ENCODE measurements at places on chromosomes 11 and 22.

- peak; percentile 3 for DNase-seq
Measured at GRCh38 chr11:8071616-8072581, 9.1 kb upstream of the TUB start.

DNA sequence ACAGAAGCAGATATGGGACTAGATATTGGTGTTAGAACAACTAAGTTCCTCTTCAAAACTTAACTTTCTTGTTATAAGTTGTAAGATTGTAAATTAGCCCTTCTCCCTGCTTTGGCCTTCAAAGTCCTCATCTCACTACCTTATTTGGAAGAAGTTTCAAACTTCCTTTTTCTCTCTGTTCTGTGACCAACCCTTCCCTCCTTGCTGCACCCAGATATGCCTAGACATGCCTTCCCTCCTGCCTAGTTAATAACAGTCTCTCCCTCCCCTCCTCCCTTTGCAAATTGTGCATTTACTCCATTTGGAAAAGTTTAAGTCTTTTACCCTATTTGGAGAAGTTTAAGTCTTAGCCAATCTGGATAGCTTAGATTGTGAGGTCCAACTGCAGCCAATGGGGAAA, 4.9 kb downstream of the OR52K2 start:
- no peak for DNase-seq

- no peak for DNase-seq
Measured at GRCh38 chr11:64870893-64871466, 7.4 kb downstream of the EHD1 start.

DNA sequence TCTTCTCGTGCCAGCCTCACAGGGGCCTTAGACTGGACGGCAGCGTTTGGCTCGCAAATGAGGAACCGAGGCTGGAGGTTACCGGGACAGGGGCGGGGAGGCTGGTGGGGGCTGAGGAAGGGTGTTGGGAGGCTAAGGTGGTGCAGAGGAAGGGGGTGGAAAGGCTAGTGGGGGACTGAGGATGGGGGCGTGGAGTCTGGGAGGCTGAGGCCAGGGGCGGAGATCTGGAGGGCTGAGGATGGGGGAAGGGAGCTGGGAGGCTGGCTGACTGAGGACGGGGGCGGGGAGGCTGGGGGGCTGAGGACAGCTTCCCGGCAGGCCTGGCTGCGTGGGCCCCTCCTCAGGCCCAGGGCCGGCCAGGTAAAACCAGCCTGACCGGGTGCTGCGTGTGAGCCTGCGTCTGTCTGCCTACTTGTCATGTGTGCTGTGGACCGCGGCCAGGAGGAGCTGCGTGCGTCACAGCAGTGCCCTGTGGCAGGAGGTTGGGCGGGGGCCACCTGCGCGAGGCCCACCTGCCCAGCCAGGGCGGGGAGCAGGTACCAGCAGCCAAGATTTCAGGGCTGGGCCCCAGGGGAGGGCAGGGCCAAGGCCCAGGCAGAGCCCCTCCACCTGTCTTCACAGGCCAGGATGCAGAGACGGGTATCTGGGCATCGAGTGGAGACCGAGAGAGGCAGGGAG, 9.4 kb upstream of the PIM3 start:
- no peak for DNase-seq

DNA sequence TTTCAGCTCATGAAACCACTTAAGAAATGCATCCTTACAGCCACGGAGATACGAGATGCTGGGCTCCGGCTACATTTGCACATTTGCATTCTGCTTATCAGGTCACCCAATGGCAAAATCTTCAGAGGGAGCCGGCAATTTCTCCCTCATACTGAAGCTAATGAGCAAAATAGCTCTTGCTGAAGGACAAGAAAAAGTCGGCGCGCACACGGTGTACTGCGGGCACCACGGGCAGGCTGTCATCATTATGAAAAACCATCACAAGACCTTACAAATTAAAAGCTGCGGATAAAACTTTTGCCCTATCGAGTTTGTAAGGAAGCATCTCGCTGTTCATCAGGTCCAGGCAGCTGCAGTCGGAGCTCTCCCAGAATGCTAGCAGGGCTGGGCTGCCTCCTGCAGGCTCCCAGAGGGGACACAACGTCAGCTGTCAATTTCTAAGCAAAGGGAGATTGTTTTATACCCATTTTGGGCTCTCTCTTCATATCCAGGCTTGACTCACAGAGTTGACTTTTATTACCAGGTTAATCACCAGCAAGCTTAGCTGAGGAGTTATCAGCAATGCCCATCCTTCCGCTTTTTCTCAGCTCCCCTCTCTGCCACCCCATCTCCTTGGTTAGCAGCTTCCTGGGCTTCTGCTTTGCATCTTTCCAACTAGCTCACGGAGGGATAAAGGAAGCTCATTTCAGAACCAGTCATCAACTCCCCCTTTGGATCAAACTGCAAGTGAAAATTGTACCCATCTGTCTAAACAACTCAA, 375.1 kb downstream of the OPCML start:
- DNase-seq = no peak

DNA sequence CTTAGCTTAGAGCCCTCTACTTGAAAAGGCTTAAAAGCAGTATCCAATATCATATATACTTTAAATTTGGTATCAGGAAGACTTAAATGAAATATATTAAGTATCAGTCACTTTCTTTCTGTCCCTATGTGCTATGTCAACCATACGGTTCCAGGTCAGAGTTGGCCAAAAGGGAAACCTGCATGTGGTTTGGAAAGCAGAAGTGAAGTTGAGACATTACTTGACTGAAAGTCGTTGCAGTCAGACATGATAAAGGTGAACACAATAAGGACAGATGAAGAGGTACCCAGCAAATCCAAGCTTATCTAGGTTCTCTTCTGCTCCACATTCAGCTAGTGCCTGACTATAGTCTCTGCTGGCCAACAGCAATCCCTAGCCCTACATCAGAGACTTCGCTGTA, 336.8 kb downstream of the KCNA4 start:
- DNase-seq = no peak

DNA sequence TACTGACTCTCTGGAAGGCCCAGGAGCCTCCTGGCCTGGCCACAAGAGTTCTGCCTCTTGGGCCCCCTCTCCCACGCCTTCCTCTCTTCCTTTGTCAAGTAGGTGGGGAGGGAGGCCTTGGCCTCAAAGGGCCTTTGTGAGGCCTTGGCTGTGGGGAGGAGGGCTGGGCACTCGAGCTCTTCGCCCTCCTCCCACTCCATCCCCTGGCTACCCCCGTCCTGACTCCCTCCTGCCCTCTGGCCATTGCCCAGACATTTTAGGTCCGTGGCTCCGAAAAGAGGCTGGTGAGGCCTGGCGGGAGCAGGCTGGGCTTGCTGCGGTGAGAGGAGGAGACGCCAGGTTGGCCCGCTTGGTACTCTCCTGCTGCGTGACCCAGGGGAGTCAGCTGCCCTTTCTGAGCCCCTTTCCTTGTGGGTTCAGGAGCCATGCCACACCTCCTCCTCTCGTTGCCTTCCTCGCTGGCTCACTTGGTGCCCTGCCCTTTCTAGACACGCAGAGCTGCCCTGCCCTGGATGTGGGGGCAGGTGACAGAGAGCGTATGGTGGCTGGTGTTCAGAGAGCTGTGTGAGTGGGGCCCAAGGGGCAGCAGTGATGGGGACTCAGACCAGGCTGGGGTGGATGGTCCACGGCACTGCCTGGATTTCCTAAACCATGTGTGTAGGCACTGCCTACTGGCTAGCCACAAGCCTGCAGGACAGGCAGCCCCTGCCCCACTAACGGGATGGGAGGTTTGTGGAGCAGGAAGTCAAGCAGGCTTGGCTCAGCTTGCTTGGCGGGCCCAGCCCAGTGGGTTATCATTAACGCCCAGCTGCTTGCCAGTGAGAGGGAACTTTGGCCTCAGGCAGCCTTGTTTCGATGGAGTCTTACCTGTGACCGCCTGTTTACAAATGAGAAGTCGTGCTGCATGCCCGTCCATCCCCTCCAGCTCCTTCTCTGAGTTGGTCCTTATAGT, 15.8 kb upstream of the OMP start:
- no peak for DNase-seq

DNA sequence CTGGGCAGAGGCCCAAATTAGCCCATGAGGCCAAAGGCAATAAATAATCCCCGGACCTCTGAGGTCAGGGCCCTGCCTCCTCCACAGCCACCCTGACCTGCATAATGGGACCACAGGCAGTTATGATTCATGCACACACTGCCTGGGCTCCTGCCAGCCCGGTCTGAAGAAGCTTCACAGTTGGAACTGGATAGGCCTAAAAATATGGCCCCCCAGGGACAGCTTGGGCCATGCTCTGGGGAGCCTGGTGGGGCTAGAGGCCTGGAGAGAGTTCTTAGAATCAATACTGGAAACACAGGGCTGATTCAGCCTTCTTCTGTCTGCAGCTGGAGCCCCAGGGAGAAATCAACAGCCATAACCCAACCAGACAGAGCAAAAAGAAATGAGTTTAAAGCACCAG, 112.8 kb upstream of the CADM1 start:
- no peak for DNase-seq

DNA sequence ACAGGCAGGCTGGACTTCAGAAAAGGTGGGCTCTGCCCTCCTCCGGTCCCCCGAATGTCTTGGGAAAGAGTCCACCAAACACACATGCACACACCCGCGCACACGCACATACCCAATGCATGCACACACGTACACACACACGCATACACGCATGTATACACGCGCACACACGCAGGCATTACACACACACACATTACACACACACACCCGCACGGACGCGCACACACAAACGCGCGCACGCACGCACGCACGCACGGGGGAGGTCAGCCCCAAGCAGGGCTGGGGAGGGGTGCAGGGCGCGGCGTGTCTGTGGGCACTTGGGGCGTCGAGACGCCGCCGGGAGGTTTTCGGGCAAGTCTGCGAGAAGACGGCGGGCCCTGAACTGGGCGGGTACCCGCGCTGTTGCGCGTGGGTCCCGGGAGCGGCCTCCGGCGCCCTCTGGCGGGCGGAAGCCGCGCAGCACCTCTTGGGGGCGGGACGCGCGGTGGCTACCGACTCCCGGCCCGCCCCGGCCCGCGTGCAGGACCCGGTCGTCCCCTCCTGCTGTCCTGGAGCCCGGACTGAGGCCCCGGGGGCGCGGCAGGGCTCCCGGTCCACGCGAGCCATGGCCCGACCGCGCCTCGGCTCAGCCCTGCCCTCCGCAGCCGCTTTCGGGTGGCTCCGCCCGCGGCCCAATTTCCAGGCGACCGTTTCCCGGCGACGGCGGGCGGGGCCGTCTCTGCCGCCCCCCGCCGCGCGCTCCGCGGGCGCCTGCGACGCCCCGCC, 3.6 kb downstream of the SEPTIN5 start:
- DNase-seq = peak; percentile 92

GRCh38 chr11:82003671-82004515, 729.8 kb downstream of the FAM181B start:
- DNase-seq = no peak

DNA sequence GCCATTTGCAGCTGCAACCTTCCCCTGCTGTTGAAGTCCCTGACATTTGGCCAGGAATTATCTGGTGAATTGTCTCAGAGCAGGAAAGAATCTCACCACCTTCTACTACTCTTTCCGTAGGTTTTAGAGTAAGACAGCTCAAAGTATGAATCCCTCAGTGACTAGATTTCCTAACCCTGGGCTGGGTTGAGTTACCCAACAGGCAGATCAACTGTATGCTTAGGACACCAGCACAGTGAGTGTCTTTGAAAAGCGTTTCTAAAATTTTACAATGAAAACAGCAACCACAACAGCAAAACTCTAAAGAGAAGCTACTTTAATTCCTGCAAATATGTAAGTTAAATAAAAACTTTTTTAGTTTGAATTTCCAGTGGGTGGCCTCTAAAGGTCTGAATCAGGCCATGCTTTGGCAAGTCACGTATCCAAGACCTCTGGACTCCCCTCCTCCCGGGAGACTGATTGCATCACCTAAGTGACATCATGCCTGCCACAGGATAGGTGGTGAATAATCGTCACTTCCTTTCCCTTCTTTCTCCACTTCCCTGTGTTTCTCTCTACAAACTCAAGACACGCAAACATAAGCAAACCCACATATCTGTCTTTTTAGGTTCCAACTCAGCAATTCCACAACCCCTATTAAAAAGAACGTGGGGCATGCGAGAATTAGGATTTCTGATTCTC, 7.8 kb downstream of the OR8B12 start:
- no peak for DNase-seq

DNA sequence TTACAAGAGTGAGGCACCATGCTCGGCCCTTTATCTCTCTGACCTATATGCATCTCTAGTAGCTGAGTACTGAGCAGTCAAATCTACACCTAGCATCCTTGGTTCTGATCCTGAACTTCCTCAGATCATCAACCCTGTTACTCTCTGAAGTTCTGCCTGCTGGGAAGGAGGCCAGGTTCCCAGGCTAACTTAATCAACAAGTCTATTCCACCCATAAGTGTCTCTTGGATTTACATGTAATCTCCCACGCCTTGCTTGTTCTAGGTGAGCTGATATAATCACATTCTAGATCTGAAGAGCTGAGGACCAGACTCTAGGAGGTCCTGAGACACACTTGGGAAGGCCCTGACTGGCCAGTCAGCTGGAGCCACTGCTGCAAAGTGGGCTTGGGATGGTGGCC, 22.1 kb downstream of the CABP7 start:
- DNase-seq = no peak

- DNase-seq = no peak
Measured at GRCh38 chr11:10731064-10731680, 19.9 kb upstream of the CTR9 start.

- no peak for DNase-seq
Measured at GRCh38 chr11:65479184-65480145, 19.4 kb upstream of the MALAT1 start.

GRCh38 chr22:39593066-39593930, 22.7 kb downstream of the CACNA1I start:
- DNase-seq = no peak

- DNase-seq = no peak
Measured at GRCh38 chr22:48803948-48804810, 1023.5 kb downstream of the BRD1 start.

- no peak for DNase-seq
Measured at GRCh38 chr22:45322873-45323525, 13.3 kb downstream of the FAM118A start.

DNA sequence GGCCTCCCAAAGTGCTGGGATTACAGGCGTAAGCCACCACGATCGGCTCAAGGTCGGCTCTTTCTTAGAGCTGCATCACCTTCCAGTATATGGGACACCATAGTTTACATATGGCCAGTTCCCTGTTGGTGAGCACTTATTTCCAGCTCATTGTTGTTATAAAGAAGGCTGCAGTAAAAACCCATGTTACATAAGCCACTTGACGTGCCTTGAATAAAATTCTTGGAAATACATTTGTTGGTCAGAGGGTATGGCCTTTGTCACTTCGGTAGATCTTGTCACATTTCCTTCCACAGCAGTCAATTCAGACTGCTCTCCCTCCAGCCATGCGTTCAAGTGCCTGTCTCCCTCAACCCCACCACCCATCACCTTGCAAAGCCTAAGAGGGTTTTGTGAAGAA, 92.9 kb downstream of the PRR5L start:
- DNase-seq = no peak

DNA sequence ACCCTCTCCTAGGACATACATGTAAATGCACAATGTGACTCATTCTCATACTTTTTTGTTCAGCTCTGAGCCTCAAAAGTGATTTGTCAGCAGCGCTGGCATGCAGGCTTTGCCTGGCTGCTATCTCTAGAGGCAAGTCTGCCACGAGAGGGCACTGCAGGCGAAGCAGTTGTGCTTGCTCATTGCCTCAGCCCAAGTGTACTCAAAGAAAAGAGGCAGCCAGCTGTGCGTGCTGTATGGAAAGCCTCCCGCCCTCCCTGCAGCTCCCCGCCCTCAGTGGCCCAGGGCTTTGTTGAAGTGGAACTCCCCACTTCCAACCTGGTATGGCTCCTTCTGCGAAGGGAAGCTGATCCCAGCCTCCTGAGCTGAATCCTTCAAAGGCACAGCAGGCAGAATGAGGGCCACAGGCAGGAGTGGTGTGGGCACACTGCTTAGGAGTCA, 16.3 kb downstream of the SDHAF2 start:
- DNase-seq = peak; percentile 71

- no peak for DNase-seq
Measured at GRCh38 chr22:46033256-46034200, 56.6 kb upstream of the WNT7B start.

- no peak for DNase-seq
Measured at GRCh38 chr22:29081517-29082236, 8.8 kb downstream of the KREMEN1 start.

Data from activated T-cell treated with anti-CD3 and anti-CD28 coated beads, Interleukin-2, amount 50 U/mL, for 1 hour (primary cell).